Adrenal gland (tissue), 19 donors: ENCODE measurements at places on chromosomes 3 and 15.
A peak's percentile ranks its signal among the peaks of the same experiment; 100 is the strongest.

GRCh38 chr15:62821384-62822131, 221.0 kb upstream of the TPM1 start:
- no peak for DNase-seq

DNA sequence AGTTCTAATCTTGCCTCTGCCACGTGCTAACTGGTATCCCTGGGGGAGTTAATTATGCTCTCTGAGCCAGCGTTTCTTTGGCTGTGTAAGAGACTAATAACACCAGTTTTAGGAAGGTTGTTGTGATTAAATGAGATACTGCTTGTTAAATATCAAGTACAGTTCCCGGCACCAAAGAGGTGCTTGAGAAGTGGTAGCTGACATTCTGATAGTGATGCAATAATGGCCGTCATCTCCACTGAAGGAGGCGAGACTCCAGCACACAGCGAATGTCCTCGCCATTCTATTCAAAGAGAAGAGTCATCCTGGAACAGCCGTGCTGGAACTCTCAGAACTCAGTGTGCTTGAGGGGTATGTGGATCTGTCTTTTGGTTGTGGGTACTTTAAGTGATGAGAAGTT, 9.8 kb upstream of the C3orf70 start:
- DNase-seq = no peak

- DNase-seq = no peak
Measured at GRCh38 chr15:34436126-34436955, 1.3 kb downstream of the GOLGA8A start.

- DNase-seq = no peak
Measured at GRCh38 chr3:106629215-106629832, 747.9 kb upstream of the CCDC54 start.

- DNase-seq = peak; percentile 63
Measured at GRCh38 chr3:134378384-134378783, 4.1 kb upstream of the AMOTL2 start.

DNA sequence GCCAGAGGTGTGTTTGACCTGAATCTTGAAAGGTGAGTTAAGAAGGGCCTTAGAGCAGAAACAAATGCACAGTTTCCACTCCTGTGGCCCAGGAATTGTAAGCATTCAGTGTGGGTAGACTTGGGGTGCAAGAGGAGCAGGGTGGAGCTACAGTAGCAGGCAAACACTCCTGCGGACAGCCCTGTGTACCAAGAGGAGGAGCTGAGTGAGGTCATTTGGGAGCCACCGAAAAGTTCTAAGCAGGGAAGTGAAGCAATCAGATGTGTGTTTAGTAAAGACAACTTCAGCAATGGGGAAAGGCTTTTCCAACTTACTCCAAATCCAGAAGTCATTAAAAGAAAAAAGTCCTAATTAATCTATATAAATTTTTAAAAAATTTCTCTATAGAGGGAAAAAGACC, 99.3 kb downstream of the ARHGEF26 start:
- DNase-seq = no peak

DNA sequence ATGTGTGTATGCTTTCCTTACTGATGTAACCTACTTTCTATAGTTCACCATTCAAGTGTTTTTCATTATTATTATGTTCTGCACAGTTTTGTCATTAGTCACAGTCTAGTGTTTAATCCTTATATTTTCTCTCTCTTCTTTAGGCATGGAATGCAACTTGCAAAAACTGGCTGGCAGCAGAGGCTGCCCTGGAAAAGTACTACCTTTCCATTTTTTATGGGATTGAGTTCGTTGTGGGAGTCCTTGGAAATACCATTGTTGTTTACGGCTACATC, 6.9 kb downstream of the SUCNR1 start:
- DNase-seq = no peak

DNA sequence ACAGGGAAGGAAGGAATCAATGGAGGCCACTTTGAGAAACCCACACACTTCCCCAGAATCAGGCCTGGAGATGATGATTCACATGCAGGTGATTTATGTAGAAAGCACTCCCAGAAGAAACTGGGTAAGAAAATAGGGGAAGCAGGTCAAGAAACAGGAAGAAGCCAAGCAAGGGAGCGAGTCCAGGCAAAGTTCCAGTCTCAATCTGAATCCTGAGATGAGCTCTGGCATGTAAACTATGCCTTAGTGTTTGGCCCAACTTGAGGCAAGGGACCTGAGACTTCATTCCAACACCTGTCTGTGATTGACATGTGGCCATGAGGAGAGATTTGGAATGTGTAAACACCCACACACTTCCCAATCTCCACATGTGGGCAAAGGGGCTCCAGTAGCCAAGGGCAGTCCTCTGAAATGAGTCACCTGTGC, 61.6 kb upstream of the CTNNB1 start:
- DNase-seq = no peak

DNA sequence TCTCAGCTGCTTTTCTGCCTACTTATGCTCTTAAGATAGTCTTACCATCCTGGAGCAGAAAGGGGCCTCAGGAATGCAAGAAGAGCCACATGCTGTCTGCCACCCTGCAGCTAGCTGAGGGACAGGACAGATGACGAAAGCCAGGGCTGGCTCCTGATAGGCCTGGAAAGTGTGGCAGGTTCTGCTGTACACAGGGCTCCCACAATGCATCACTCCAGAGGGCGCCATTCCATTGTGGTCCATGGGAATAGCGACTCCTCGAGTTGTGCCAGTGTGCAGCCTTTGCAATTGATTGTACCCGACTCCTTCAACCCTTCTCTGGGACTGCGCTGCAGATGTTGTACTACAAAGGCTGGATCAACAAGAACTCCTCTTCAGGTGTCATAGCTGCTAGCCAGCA, 11.2 kb downstream of the ACAN start:
- DNase-seq = no peak
